Fibroblast of lung (primary cell): ENCODE measurements at places on chromosomes 3 and 15. TPM values are rescaled to one million over a fixed set of nuclear protein-coding genes. Genes with fewer than 3 reads are reported as not detected.

MYO5C gene
- polyA plus RNA-seq, result 0.05 and 0.07 TPM in 2 replicates

LRRK1 gene
- polyA plus RNA-seq, result 3.8 and 6.6 TPM in 2 replicates

CNTN4 gene
- 0.69 TPM in 1 of 2 replicates, not detected in the other for polyA plus RNA-seq

CFAP161 gene
- not detected in 2 replicates for polyA plus RNA-seq

ANKUB1 gene
- not detected in 2 replicates for polyA plus RNA-seq
